ENCODE measurements at places on chromosomes 4 and X.

GRCh38 chrX:37817579-37817978 is 29.8 kb downstream of the DYNLT3 start:
- no peak for DNase-seq

GRCh38 chr4:80206111-80206510 is 8.8 kb downstream of the PRDM8 start:
- no peak for DNase-seq

DNA sequence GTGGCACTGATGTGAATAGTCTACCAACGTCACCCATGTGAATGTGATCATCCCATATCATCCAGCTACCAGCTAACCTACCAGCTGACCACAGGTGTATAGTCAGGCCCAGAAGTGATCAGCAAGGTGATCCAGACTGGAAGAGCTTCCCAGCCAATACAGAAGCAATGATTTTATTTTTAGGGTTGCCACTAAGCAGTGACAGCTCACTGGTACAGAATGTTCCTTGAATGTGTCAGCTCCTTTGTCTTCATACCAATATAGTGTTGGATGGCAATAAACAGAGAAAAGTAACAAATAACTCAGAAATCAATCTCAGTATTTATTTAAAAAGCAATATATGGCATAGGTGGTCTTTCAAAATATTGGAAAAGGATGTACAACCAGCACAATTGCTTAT is 361.8 kb upstream of the CPEB2 start:
- no peak for DNase-seq

GRCh38 chr4:169098532-169098931 is 88.5 kb upstream of the CBR4 start:
- no peak for DNase-seq

DNA sequence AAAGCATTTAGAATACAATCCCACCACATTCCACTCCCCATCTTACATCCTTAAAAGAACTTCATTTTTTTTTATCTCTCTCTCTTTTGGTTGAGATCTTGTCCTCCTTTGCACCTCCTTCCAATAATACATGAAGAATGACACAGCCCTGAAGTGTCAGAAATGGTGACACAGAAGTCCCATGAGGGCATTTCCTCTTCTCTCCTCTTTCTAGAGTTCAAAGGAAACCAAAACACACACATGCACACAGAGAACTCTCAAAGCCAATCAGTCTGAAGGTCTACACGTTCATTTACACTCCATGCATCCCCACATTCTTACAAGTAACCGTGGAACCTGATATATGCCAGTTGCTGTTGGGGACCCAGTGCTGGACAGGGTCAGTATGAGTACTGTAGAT is 450.7 kb downstream of the HNRNPD start:
- no peak for DNase-seq

GRCh38 chr4:99209671-99210070 is 9.4 kb downstream of the ADH6 start:
- DNase-seq: no peak

GRCh38 chrX:142186103-142186502 is 19.0 kb downstream of the MAGEC2 start:
- no peak for DNase-seq

DNA sequence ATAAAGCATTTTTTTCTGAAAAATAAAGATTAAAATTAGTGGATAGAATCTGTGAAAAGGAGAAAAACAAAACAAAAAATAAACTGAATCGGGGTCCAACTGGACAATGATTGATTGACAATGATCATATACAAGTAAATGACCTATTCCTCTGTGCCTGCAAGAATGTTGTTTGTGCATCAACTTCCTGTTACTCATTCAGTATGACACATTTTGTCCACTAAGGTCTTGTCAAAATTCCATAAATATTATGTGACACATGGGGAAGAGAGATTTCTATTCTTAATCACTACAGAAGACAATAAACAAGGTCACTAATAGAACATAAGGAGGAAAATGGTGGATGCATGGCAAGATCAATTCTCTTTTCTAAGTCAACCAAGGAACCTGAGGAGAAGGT is 54.9 kb downstream of the F8 start:
- no peak for DNase-seq

DNA sequence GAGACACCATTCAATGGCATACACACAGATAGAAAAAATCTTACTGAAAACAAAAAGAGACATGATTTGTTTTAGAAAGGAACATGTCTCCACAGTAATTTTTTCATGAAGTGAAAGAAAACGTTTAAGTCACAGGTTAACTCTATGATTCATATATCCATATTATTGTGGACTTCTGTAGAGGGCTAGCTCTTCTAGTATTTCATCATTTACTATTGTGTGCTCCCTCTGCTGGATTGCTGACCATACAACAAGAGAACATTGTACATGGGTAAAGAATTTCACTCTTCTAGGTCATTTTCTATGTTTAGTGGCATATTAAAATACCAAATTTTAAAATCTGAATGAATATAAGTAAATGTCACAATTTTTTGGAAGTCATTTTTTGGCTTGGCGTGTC is 91.8 kb upstream of the POU3F4 start:
- DNase-seq: no peak

- DNase-seq: no peak
These were observed 73.7 kb upstream of the GALNT7 start for GRCh38 chr4:173094739-173095421.

- no peak for DNase-seq
These were observed 929.1 kb downstream of the RAB28 start for GRCh38 chr4:12555011-12555410.

- DNase-seq: no peak
These were observed 768 bp downstream of the MID2 start for GRCh38 chrX:107826238-107827029.

GRCh38 chrX:13080128-13080795 is 35.8 kb upstream of the FAM9C start:
- no peak for DNase-seq

- DNase-seq: no peak
These were observed at the start of gene KCND1 for GRCh38 chrX:48971249-48972219. Gene KCND1 (minus strand): TSS chrX:48971844. CDS start chrX:48970271, 1,573 bp downstream.

DNA sequence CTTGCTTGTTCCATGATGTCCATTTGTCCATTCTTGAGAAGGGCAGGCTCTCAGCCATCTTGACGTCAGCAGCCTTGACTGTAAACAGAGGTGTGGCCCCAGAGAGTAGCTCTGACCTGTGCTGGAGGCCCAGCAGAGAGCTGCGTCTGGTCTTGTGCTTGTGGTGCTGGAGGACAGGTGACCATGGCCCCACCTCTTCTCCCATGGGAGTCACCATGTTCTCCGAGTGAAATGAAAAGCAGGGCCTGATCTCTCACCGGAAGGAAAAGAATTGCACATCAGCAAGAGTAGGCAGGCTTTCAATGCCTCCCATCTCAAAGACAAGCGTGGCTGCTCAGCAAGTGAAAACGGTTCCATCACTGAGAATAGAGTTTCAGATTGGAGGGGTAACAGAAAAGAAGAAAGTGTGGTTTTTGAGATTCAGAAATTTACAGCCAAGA is 11.5 kb downstream of the PARM1 start:
- no peak for DNase-seq

GRCh38 chrX:112614640-112615039 is 65.1 kb downstream of the LHFPL1 start:
- DNase-seq: no peak

GRCh38 chr4:111453216-111453615 is 692.0 kb upstream of the FAM241A start:
- DNase-seq: no peak

GRCh38 chr4:94457692-94458106 is 6.0 kb downstream of the PDLIM5 start:
- DNase-seq: no peak

GRCh38 chrX:21748235-21748634 is 9.7 kb downstream of the SMPX start:
- DNase-seq: no peak

GRCh38 chr4:3339577-3339976 is 46.8 kb downstream of the RGS12 start:
- DNase-seq: no peak

- DNase-seq: no peak
These were observed 16.5 kb upstream of the ENPP6 start for GRCh38 chr4:184234155-184234554.

GRCh38 chrX:70979136-70979762 is 48.4 kb upstream of the SLC7A3 start:
- no peak for DNase-seq

- no peak for DNase-seq
These were observed 87.6 kb downstream of the JAKMIP1 start for GRCh38 chr4:6112606-6113290.

DNA sequence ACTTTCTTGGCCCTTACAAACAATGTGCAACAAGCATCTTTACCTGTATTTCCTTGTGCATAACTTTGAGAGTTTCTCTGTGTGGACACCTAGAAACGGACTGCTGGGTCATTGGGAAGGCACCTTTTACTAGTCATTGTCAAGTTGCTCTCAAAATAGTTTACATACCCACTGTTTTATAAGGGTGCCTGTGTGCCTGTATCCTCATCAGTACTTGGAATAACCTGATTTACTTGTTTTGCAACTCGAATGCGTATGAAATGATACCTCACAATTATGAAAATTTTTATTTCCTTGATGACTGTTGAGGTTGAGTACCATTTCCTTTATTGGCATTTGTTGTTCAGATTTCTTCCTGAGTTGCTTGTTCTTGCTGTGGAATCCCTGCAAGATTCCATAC is 150.8 kb downstream of the STIM2 start:
- no peak for DNase-seq

- no peak for DNase-seq
These were observed 986.0 kb downstream of the CCSER1 start for GRCh38 chr4:91113130-91113706.

- no peak for DNase-seq
These were observed 216.6 kb downstream of the DCTD start for GRCh38 chr4:182700362-182701160.

- DNase-seq: peak; percentile 91
These were observed 10.1 kb downstream of the WDR1 start for GRCh38 chr4:10106421-10107039.

GRCh38 chr4:17966312-17966711 is 55.2 kb downstream of the LCORL start:
- DNase-seq: no peak

DNA sequence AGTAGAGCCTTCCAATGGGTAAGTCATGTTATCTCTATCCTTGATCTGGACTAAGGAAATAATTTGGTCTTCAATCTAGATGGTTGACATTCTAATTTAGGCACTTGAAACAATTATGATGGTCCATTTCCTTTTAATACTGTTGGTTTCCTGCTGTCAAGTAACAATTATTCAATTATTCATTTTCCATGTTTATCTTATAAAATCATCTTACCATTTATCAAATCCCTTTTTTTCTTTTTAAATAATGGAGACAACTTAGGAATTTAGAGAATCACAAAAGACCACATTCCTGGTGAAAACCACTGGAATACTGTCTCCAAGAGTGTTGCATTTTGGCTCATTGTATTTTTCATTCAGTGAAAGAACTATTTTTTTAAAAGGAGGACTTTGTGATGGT is 148.7 kb upstream of the CTSO start:
- DNase-seq: no peak

DNA sequence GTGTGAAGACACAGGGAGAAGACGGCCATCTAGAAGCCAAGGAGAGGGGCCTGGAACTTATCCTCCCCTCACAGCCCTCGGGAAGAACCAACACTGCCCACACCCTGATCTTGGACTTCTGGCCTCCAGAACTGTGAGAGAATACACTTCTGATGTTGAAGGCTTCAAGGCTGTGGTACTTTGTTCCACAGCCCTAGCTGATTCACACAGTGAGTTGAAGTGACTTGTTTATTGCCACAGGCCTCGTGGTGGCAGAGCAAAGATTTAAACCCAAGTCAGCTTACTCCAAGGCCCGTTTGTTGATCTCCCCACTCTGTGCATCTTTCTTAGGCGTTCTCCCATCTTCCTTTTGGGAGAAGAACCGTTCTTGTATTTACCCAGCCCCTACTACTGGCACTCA is 72.8 kb downstream of the CYTL1 start:
- no peak for DNase-seq

- DNase-seq: no peak
These were observed 3.8 kb downstream of the ARHGAP10 start for GRCh38 chr4:147735413-147736301.

DNA sequence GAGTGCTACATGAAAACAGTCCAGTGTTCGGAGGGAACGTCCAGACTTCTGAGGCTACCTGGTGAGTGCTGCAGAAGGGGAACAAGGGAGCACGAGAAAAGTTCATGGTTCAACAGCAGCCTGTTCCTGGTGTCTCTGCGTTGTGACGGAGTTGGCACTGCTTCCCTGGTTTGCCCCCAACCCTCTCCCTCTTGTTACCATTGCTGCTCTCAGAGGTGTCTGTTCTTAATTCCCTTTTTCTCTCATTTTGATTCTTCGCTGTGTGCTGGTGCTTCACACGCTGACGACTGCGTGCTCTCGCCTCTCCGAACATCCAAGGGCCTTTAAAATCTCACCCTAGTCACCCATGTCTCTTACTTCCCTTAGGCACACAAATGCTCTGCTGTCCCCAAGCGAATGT is 1.6 kb upstream of the FAM149A start:
- DNase-seq: no peak

DNA sequence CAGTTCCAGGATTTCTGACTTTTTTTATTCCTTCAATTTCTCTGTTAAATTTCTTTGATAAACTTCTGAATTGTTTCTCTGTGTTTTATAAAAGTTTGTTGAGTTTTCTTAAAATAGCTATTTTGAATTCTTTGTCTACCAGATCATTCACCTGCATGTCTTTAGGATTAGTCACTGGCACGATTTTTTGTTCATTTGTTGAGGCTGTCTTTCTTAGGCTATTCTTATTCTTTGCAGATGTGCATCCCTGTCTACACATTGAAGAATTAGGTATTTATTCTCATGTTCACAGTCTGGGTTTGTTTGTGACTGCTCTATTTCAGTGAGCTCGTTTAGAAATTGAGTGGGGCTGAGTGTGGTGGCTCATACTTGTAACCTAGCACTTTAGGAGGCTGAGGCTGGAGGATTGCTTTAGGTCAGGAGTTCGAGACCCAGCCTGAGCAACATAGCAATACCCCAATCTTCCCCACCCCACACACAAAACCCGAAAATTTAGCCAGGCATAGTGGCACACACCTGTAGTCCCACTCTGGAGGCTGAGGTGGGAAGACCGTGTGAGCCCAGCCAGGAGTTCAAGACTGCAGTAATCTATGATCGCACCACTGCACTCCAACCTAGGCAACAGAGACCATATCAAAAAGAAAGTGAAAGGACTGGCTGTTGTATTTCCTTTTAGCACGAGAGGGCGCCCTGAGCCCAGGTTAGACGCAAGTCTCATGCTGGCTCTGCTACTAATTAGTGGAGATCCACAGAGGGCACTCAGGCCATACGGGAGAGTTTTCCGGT is 42.0 kb downstream of the F8 start:
- DNase-seq: peak; percentile 18

GRCh38 chr4:7501314-7501713 is 66.6 kb upstream of the PSAPL1 start:
- no peak for DNase-seq

GRCh38 chr4:139975830-139976272 is 178.1 kb downstream of the MAML3 start:
- DNase-seq: no peak

- DNase-seq: peak; percentile 25
These were observed 88.2 kb upstream of the USP9X start for GRCh38 chrX:40996886-40997530.

DNA sequence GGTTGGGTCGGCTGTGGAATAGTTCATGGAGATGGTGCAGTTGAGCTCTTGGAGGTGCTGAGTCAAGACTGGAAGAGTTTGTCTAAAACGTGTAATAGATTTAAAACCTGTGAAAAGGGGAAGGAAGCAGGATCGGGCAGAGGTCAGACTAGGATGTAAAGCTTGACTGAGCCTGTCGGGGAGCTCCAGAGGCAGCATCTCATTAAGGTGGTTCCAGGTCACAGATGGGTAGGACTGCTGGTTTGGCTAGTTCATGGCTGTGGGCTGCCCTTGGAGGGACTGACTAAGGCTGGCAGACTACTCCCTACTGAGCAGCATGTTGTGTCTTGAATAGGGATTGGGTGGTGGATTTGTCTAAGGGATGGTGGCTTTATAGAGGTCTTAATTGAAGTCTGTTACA is 28.4 kb upstream of the WDR1 start:
- no peak for DNase-seq
